Neuronal stem cell (in vitro differentiated cells): ENCODE measurements at places on chromosomes 1 and 21.

- no peak for DNase-seq
- H3K4me1 ChIP-seq, result no peaks in the 10 kb centered on the region
- no peaks in the 10 kb centered on the region for H3K27me3 ChIP-seq
- H3K27ac ChIP-seq, result no peak overlapping the region
- H3K4me3 ChIP-seq, result no peak overlapping the region
These were observed 16.9 kb downstream of the REG4 start for GRCh38 chr1:119794230-119794875.

- H3K4me3 ChIP-seq, result peak within 1 kb of the TSS; percentile 67
- no peak within 1 kb of the TSS for H3K27ac ChIP-seq
- peaks cover 5% of the 10 kb centered on the region for H3K4me1 ChIP-seq
- peaks cover 27% of the 10 kb centered on the region for H3K36me3 ChIP-seq
These were observed at the start of gene NAXE for GRCh38 chr1:156591432-156592157. Gene NAXE (plus strand): TSS chr1:156591776. CDS start chr1:156591805, 29 bp downstream.

GRCh38 chr21:37974081-37974480 lies 57.8 kb upstream of the KCNJ6 start:
- H3K36me3 ChIP-seq, result no peaks in the 10 kb centered on the region
- H3K27ac ChIP-seq, result no peak overlapping the region
- peaks cover 5% of the 10 kb centered on the region for H3K27me3 ChIP-seq
- H3K4me3 ChIP-seq, result no peak overlapping the region
- no peaks in the 10 kb centered on the region for H3K4me1 ChIP-seq

DNA sequence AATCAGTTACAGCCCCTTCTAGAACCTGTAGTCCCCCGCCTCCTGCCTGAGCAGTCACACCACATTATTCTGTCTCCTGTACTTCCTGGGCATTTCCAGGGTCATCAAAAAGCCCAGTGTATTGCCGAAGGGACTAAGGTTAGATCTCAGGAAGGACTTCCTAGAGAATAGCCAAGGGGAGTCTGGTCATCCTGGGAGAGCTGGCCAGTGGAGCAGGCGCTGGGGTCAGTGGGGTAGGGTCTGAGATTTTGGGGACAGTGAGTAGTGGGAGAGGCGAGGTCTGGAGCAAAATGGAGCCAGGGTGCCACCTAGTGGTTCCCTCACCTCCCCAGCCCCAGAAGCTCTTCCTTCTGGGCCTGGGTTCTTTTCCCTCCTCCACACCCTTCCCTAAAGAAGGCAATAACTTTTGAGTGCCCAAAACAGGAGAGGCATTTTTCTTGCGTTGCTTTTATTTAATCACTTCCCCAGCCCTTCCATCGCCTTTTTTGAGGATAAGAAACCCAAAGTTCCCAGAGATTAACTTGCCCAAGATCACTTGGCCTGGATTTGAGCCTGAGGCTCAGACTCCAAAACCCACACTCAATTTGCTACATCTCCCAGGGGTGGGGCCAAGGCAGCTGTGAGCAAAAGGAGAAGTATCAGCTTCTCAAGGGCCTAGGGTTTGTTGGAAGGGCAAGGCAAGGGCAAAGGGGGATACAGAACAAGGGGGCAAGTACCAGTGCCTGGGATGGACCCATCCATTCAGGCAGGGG lies 7.3 kb upstream of the PMVK start:
- peaks cover 42% of the 10 kb centered on the region for H3K4me1 ChIP-seq
- peaks cover 38% of the 10 kb centered on the region for H3K36me3 ChIP-seq
- no peak overlapping the region for H3K27ac ChIP-seq
- peak; percentile 44 for DNase-seq
- no peaks in the 10 kb centered on the region for H3K27me3 ChIP-seq

GRCh38 chr1:14366091-14367018 lies 232.1 kb upstream of the KAZN start:
- no peak overlapping the region for H3K27ac ChIP-seq
- H3K4me3 ChIP-seq, result no peak overlapping the region
- DNase-seq, result no peak
- H3K27me3 ChIP-seq, result no peaks in the 10 kb centered on the region

GRCh38 chr1:19889656-19890055 lies 7.5 kb downstream of the OTUD3 start:
- H3K4me3 ChIP-seq, result no peak overlapping the region
- H3K27me3 ChIP-seq, result no peaks in the 10 kb centered on the region
- H3K4me1 ChIP-seq, result no peaks in the 10 kb centered on the region
- no peak overlapping the region for H3K27ac ChIP-seq
- no peak for DNase-seq
- peaks cover 82% of the 10 kb centered on the region for H3K36me3 ChIP-seq

DNA sequence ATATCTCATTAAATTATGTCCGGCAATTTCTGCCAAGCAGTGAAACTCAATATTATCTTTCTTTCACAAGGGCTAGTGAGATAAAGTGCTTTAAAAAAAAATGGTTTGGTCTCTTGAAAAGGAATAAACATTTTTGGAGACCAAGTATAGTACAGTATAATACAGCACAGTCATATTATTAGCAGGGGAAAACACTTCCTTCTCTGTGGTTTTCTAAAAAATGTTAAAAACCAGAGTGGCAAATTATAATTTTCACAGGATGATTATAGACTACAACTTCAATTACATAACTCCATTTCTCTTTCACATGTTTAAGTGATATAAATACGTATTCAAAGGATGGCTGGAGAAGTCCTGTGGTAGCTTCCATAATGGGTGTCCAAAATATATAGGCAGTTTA lies 170.3 kb upstream of the DMRTA2 start:
- no peak overlapping the region for H3K4me3 ChIP-seq
- H3K27me3 ChIP-seq, result no peaks in the 10 kb centered on the region
- DNase-seq, result no peak
- H3K4me1 ChIP-seq, result no peaks in the 10 kb centered on the region
- H3K36me3 ChIP-seq, result peaks cover 2% of the 10 kb centered on the region

DNA sequence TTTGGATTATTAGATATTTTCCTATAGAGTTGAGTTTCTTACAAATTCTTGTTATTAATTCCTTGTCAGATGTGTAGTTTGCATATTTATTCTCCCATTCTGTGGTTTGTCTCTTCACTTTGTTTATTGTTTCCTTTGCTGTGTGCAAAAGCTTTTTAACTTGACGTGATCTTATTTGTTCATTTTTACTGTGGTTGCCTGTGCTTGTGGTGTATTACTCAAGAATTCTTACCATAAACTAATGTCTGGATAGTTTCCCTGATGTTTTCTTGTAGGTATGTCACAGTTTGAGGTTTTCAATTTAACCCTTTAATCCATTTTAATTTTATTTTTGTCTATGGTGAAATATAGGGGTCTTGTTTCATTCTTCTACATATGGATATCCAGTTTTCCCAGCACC lies 72.1 kb upstream of the LHX8 start:
- H3K4me1 ChIP-seq, result no peaks in the 10 kb centered on the region
- H3K36me3 ChIP-seq, result no peaks in the 10 kb centered on the region
- no peak for DNase-seq
- H3K27ac ChIP-seq, result no peak overlapping the region
- H3K4me3 ChIP-seq, result no peak overlapping the region
- no peaks in the 10 kb centered on the region for H3K27me3 ChIP-seq

- H3K27ac ChIP-seq, result no peak overlapping the region
- no peak overlapping the region for H3K4me3 ChIP-seq
- peaks cover 7% of the 10 kb centered on the region for H3K27me3 ChIP-seq
- no peak for DNase-seq
These were observed 24.5 kb downstream of the ELF3 start for GRCh38 chr1:202034683-202035462.

DNA sequence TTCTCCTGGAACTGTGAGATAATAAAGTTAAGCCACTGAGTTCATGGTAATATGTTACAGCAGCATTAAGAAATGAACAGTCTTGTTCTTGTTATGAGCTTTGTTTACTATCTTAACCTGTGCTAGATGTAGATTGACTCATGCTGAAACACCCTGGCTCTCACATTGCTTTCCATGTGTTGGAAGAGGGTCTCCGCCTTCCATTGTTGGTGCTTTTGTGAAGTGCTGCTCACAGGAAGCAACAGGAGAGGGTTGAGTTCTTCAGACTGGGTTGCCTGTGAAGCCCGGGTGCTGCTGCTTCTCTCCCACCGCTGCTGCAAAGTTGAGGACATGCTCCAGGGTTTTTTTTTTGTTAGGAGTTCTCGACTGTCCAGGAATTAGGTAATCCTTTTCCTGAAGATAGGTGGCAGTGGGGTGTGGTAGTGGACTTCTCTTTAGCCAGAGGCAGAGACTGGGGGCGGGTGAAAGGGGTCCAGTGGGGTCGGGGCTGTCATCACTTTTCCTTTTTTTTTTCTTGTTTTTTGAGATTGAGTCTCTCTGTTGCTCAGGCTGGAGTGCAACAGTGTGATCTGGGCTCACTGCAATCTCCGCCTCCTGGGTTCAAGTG lies 28.7 kb upstream of the HMGN1 start:
- H3K4me3 ChIP-seq, result no peak overlapping the region
- DNase-seq, result no peak
- H3K27me3 ChIP-seq, result no peaks in the 10 kb centered on the region
- H3K27ac ChIP-seq, result no peak overlapping the region
- H3K36me3 ChIP-seq, result peaks cover 4% of the 10 kb centered on the region
- H3K4me1 ChIP-seq, result peaks cover 4% of the 10 kb centered on the region

- peaks cover 26% of the 10 kb centered on the region for H3K4me1 ChIP-seq
- H3K27me3 ChIP-seq, result no peaks in the 10 kb centered on the region
- H3K36me3 ChIP-seq, result no peaks in the 10 kb centered on the region
- DNase-seq, result no peak
These were observed 55.8 kb upstream of the SSBP3 start for GRCh38 chr1:54461731-54462596.

GRCh38 chr1:7587773-7588456 lies 183.2 kb upstream of the VAMP3 start:
- H3K4me1 ChIP-seq, result peaks cover 4% of the 10 kb centered on the region
- no peak for DNase-seq
- H3K27ac ChIP-seq, result no peak overlapping the region

DNA sequence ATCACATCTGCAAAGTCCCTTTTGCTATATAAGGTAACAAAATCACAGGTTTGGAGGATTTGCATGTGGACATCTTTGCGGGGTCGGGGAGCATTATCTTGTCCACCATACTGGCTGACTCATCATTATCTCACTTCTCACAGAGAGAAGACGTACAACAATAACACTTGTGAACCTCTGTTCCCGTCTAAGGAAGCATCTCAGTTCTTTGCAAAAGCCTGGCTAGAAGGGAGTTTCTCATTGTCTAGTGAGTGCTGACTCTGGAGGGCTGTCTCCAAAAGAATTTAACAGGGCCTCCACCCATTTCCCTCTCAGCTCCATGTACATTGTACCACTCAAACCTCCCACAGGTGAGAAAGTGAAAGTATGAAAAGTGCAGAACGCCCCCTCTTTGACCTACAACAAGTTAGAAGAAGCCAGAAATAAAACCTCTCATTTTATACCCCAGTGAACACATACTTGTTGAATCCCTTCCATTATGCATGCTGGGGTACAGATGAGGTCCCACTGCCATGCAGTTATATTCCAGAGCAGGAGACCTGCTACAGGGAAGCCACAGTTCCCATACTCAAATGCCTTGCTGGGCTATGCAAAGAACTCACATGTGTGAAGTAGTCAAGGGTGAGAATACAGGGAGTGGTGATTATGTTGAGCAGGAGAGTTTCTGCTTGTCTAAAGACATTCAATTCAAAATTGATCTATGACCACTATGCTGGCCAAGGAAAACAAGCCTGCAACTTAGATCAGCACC lies 121.7 kb upstream of the PRDX6 start:
- H3K4me3 ChIP-seq, result no peak overlapping the region
- H3K4me1 ChIP-seq, result no peaks in the 10 kb centered on the region
- no peak overlapping the region for H3K27ac ChIP-seq
- H3K36me3 ChIP-seq, result no peaks in the 10 kb centered on the region
- no peaks in the 10 kb centered on the region for H3K27me3 ChIP-seq

- no peak overlapping the region for H3K4me3 ChIP-seq
- no peaks in the 10 kb centered on the region for H3K36me3 ChIP-seq
- H3K4me1 ChIP-seq, result peaks cover 2% of the 10 kb centered on the region
- DNase-seq, result no peak
These were observed 84.7 kb downstream of the FBXO2 start for GRCh38 chr1:11569551-11569950.

DNA sequence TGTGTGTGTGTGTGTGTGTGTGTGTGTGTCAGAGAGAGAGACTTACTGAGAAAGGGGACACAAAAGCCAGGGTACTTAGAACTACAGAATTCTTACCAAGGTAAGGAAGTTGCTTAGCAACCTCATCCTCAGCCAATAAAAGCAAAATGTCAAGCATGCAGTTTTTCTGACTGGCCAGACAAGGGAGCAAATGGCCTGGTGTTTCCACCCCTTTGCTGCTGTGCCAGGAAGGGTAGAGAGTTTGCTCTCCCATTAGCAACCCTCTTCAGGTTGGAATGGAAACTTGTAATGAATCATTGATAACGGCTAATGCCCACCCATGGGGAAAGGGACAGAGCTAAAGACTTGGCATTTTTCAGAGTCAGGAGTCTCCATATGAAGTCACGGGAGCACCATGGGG lies 10.6 kb downstream of the RXRG start:
- no peak overlapping the region for H3K27ac ChIP-seq
- DNase-seq, result peak; percentile 36
- H3K4me3 ChIP-seq, result no peak overlapping the region
- H3K4me1 ChIP-seq, result peaks cover 6% of the 10 kb centered on the region

GRCh38 chr21:38241029-38241740 lies 15.6 kb upstream of the KCNJ15 start:
- no peak overlapping the region for H3K27ac ChIP-seq
- no peaks in the 10 kb centered on the region for H3K36me3 ChIP-seq
- DNase-seq, result no peak
- H3K4me1 ChIP-seq, result no peaks in the 10 kb centered on the region
- H3K4me3 ChIP-seq, result no peak overlapping the region

GRCh38 chr21:40696246-40696645 lies 150.7 kb downstream of the DSCAM start:
- H3K36me3 ChIP-seq, result no peaks in the 10 kb centered on the region
- H3K27ac ChIP-seq, result no peak overlapping the region
- no peaks in the 10 kb centered on the region for H3K27me3 ChIP-seq

DNA sequence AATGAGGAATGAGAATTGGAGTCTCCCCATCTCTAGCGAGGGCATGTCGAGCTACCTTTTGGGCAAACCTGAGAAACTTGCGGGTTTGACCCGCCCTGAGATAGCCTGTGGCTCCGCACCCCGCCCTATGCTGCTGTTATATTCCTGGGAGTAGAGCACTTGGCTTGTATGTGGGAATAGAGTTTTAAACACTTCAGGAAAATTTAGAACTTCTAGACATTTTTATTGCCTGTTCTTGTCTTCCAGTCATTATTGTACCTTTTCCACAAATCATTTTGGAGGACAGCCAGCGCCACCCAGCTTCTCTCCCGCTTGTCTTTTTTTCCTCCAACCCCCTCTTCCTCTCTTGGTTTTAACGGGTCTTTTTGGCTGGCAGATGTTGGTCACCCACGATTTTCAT lies 738 bp downstream of the GNPAT start:
- no peaks in the 10 kb centered on the region for H3K27me3 ChIP-seq
- peak overlapping the region; percentile 9 for H3K27ac ChIP-seq
- no peak for DNase-seq
- H3K36me3 ChIP-seq, result peaks cover 10% of the 10 kb centered on the region

GRCh38 chr1:79074975-79075374 lies 68.4 kb upstream of the ADGRL4 start:
- no peak overlapping the region for H3K27ac ChIP-seq
- DNase-seq, result no peak
- no peaks in the 10 kb centered on the region for H3K27me3 ChIP-seq
- H3K4me1 ChIP-seq, result no peaks in the 10 kb centered on the region
- H3K4me3 ChIP-seq, result no peak overlapping the region
